ENCODE measurements at places on chromosomes 2 and 18.

- DNase-seq = no peak
Observed at GRCh38 chr2:23157812-23158211, 227.2 kb upstream of the KLHL29 start.

DNA sequence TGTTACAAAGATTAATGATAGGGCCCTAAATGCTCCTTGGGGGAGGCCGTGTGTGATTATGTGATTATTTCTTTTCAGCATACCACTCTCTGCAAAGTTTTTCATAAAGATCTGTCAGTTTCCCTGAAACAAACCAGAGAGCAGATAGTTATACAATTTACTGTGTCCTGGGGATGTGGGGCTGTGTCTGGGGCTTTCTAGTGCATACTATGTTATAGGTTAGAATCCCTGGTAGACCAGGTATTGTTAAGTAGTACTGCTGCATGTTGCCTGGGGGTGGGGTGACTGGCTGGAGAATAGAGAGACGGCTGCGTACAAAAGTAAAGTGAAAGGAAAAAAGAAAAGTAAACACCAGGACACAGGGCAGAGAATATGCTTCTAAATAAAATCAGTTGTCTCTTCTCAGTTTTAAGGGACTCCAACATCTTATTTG, 3.3 kb upstream of the CCBE1 start:
- DNase-seq = no peak

DNA sequence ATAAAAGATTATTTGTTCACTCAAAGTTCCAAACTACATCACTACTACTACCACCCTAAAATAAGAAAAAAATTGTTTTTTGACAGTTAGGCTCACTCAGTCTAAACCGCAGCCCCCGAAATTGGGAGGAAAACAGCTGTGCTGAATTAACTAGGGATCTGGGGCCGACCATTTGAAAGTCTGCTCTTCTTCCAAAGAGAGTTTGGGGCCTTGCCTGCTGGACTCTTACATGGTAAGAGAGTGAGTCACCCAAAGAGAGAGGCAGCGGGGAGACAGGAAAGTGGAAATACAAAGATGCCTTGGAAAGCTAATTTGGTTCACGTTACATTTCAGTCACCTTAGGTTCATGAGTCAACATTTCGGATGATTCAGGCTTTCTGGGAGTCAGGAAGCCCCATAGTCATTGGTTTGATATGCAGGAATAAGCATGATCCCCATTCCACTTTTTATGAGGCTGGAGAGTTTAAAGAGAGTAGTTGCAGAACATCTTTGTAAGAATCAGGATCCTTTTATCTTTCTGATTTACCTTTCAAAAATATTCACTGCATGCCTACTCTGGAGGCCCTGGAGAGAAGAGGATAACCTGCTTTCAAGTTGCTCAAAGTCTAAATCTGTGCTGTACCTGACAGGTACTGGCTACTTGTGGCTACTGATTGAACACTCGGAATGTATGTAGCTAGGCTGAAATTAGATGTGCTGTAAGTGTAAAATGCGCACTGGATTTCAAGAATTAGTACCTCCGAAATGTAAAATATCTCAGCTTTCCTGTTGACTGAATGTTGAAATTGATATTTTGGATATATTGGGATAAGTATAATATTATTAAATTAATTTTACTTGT, 995 bp upstream of the RTN4 start:
- peak; percentile 72 for DNase-seq

DNA sequence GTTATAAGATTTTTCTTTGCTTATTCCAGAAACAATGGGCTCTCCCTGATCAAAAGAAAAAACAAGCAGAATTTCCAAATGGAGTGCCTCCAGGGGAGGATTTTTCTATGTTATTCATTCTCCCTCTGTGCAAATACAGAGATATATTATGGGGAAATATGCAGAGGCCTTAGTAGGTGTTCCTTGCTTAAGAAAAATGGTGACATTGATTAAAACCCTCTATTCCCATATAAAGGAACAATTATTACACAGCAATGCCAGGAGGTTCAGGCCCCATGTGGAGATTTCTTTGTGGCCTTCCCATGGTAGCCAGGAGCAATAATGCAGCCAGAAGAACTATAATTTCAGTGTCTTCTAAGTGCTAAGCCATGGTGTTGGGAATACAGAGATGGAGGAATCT, 255.9 kb upstream of the CXCR4 start:
- no peak for DNase-seq

GRCh38 chr2:168574856-168575630, 119.0 kb downstream of the CERS6 start:
- DNase-seq = no peak

GRCh38 chr2:101733257-101733993, 35.9 kb downstream of the MAP4K4 start:
- DNase-seq = no peak

GRCh38 chr2:138390316-138390945, 111.1 kb upstream of the SPOPL start:
- DNase-seq = no peak

DNA sequence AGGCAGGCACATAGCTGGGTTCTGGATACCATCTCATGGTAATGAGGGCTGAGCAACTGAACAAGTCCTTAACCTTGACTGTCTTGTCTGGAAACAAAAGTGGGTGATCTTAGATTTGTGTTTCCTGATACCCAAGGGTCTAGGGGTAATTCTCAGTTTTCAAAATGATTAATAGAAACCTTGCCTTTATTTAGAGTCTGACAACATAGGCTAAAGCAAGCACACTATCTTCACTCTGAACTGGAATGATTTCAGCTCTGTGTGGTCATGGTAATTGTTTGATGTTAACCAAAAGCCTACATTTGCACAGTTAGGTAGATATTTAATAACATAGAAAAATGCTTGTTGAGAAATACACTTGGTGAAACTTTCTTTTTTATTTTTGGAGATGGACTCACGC, 6.8 kb upstream of the LAMA3 start:
- DNase-seq = no peak

- DNase-seq = no peak
Observed at GRCh38 chr18:11925800-11926481, 17.8 kb upstream of the MPPE1 start.

DNA sequence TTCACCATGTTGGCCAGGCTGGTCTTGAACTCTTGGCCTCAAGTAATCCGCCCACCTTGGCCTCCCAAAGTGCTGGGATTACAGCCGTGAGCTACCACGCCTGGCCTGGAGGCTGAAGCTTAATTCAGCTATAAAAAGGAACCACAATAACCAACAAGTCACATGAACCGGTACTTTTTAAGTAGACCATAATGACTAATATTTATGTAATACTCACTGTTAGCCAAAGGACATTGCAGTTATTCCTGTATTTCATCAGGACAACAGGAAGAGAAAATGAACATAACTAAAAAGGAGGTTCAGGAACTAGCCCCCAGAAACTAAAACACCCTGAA, 49.0 kb upstream of the TMEM87B start:
- no peak for DNase-seq

- peak; percentile 50 for DNase-seq
Observed at GRCh38 chr2:95024960-95025405, 525 bp upstream of the MAL start.

DNA sequence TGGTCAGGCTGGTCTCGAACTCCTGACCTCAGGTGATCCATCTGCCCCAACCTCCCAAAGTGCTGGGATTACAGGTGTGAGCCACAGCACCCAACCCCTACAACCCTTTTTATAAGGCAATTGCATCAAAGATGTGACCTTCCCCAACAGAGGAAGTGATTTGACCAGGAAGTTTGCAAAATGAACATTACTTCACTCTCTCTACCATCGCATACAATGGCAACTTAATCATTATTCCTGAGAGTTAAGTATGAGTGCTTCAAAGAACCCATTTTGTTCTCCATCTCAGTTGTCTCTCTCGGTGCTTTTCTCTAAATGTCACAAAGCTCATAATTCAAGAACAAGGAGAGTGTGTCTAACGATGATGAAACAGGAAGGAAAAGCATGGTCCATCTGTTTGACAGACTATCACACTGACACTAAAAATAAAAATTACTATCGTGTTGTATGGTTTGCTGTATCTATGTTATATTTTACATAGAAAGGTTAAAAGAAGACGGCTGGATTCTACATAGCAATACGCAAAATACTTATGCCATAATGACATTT, 18.1 kb upstream of the CREG2 start:
- no peak for DNase-seq

DNA sequence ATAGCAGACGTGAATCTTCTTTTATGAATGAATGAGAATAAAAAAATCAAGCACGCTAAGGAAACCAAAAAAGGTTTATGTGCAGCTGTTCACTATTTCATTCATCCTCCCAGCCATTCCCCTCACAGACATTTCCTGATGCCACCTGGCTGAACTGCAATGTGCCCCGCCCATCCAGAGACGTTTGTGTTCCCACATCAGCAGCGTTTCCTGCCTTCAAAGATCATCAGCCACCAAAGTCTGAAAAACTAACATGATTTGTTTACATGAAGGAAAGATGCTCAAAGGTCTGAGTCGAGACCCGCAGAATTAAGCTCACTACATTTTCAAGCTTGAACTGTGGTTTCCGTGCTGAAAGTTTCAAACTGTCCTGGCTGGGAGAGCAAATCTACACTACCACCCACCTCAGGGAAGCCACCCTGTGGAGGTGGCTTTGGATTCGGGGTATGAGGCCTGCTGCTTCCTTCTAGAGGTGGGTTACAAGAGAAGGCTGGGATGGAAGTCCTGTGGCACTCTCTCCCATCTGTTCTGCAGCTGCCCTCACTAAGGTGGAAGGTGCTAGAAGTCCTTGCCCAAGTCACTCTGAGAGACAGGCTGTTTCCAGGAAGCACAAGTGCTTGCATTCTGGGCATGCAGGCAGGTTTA, 201.3 kb upstream of the OSR1 start:
- no peak for DNase-seq

DNA sequence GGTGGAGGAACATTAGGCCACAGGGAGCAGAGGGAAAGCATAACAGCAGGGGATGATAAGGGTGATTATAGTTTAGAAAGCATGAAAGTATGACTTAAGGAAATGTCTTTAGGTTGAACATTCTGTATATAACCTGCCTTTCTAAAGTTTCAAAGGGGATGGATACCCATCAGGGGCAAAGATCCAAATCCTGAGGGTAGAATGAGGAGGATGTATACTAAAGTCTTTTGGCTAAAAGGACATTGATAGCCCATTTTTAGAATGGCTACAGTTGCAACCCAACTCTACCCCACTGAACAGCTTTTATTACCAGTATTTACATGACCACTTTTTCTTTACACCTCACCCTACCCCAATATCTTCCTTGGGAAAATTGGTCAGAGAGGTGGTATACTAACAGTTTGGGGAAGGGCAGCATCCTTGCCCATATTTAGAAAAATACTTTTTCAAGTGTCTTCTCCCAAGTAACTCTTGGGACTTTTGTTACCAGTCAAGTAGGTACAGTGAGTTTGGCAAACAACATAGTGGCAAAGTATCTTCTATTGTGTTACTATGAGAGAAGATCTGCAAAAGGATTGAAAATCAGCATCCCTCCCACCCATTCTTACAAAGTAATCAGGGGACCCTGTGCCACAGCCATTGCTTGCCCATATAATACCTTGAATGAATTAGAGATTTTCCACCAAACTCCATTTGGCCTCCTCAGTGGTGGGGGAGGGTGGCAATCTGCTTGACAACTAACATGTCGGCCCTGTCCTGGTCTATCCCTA, 8.3 kb downstream of the MAT2A start:
- DNase-seq = no peak

DNA sequence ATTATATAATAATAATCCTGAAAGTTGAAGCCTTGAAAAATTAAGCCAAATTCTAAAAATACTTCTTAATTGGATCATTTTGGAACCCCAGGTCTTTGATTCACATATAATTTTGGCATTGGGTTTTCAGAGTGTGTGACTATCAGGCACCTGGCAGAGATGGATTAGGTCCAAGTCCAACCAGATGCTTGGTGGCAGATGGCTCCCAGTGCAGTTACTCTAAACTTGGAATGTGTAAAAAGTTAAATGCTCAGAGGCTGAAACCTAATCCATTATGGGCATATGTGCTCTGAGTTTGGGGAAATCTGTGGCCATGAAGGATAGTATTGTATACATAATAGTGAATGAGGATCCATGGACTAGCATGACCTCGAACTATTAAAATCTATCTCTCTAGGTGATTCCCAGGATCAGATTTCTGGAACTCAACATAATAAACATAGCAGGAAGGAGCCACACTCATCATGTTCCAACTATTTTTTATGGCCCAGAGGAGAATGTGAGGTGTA, 333.0 kb downstream of the RPRM start:
- no peak for DNase-seq

DNA sequence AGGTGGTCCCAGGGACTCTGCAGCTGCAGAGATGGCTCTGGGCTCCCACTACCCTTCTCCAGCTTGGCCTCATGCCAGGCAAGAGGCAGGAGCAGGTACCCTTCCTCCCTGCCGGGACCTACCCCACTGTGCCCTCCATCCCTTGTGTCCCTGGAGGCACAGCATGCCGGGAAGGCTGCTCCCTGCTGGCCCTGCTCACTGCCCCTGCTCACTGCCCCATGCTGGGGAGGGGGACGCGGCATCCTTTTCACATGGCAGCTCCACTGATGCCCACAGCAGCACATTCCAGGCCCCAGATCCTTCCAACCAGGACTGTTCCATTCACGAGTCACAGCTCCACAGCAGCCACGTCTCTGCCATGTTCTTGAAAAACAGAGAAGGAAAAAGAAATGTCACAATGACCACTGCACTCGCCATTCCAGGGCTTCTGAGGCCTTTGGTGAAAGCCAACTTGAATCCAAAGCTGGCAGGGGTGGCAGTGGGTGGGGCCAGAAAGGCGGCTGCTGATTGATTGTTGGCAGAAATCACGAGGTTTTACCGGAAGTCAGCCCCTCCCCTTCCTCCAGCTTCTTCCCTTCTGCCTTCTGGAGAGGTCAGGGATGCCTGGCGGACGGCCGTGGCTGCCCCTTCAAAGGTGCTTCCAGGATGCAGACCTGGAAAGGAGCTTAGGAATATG, 268.0 kb downstream of the CYP26B1 start:
- DNase-seq = no peak

DNA sequence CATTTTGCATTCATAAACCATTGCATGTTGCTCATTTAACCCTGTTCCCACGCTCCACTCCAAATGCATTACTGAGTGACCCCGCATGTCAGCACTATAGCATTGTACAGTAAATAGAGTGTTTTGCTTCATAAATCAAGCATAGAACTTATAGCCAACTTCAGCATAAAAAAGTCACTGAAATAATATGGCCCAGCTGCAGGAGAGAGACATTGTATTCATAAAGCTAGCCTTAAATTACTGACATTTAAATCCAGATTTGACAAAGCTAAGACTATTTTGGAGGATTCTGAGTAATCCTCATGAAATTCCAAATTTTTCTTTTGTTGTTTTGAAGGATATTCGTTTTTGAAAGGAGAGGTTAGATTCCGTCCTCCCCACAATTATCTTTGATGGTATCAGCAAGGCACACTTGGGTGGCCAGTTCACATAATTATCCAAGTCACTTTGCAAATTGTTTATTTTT, 320.9 kb upstream of the TCF4 start:
- no peak for DNase-seq
